ENCODE measurements at places on chromosomes 5 and 9. TPM values are rescaled to one million over a fixed set of nuclear protein-coding genes. Genes with fewer than 3 reads are reported as not detected.

DNAH5 gene
- 0.17 TPM for total RNA-seq

NRARP gene
- 82.2 TPM for total RNA-seq

TMEFF1 gene
- total RNA-seq: 9.2 TPM

GPR150 gene
- 0.05 TPM for total RNA-seq

SMC2 gene
- total RNA-seq: 15.5 TPM

SLC9A3 gene
- total RNA-seq: 1.5 TPM

CYLC2 gene
- total RNA-seq: not detected

FBP2 gene
- total RNA-seq: not detected

TUSC1 gene
- 9.4 TPM for total RNA-seq

DNA sequence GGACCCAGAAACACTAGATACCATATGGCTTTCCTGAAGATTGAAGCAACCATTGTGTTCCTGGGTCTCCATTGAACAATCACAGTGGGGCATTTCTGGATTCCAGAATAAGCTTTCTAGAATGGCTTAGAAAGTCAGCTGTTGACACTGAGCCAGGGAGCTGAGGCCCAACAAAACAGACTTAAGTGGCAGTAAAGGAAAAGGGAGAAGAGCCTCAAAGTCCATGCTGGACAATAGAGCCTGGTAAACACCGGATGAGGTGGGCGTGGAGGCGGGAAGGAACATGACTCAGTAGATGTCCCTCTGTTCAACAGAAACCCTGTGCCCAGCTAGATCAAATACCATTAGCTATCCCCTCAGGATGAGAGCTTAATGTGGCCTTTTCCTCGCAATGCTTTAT is 14.8 kb downstream of the SPARC start:
- DNase-seq: peak; percentile 97

DNA sequence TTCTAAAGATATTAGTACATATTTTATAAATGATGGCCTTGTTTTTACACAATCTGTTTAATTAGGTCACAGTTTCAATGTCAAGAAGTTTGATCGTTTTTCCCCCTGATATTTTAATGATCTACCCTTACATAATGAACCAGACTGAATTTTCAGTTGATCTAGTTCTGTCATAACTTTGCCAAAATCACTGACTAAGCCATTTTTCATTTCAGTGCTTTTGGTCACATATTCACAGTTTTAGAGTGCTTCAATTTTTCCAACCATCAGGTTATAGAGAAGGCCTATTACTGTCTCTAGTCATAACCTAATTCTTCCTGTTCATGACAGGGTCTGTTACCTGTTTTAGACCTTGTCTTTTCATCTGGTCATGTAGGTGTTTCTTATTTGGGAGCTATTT is 577.9 kb upstream of the PTPRD start:
- no peak for DNase-seq

DNA sequence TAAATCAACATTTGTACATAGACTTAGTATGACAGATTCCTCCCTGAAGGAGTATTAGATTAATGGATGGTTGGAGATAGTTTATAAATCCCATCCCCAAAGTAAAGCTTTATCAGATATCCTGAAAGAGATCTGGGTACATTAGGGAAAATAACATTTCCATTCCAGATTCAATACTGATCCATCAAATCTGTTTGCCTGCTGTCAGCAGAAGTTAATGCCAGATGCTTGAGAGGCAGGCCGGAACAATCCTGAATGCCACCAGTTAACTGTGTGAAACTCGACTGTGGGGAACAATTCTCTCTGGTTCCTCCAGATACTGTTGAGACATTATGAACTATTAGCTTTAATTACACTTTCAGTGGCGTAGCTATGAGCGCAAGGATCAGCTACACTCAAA is 1166.8 kb downstream of the MAT2B start:
- no peak for DNase-seq

GRCh38 chr5:123472150-123472924 is 39.6 kb upstream of the CSNK1G3 start:
- no peak for DNase-seq

- DNase-seq: no peak
Observed at GRCh38 chr9:35453786-35454185, 36.1 kb upstream of the RUSC2 start.

GRCh38 chr5:167820101-167820990 is 471.1 kb upstream of the WWC1 start:
- no peak for DNase-seq

GRCh38 chr5:90368454-90369246 is 40.9 kb downstream of the CETN3 start:
- DNase-seq: no peak

- no peak for DNase-seq
Observed at GRCh38 chr5:1015507-1015906, 6.9 kb downstream of the NKD2 start.

GRCh38 chr9:69122082-69122548 is 52.0 kb upstream of the TJP2 start:
- peak; percentile 84 for DNase-seq

- no peak for DNase-seq
Observed at GRCh38 chr5:167573370-167574127, 717.9 kb upstream of the WWC1 start.

GRCh38 chr9:27184556-27185351 is 75.7 kb downstream of the TEK start:
- DNase-seq: peak; percentile 80

- peak; percentile 82 for DNase-seq
Observed at GRCh38 chr9:77595426-77596095, 52.6 kb downstream of the GNA14 start.

DNA sequence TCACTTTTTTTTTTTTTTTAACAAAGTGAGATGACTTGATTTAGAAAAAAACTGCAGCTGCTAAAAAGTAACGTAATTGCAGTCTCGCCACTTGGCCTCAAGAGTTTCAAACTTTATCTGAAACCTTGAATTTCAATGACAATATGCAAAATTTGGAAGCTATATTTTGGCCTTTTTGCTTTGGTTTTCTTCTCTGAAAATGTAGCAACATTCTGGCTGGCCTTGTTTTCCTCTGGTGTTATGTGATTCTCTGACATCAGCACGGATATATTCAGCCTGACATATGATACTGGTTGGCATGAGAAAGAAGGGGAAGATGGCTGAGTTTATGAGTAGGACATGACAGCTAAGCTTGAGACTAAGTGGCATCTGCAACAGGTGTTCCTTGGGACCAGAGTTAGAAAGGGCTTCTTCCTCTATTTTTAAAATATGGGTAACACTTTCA is 136.5 kb downstream of the MEF2C start:
- DNase-seq: no peak

DNA sequence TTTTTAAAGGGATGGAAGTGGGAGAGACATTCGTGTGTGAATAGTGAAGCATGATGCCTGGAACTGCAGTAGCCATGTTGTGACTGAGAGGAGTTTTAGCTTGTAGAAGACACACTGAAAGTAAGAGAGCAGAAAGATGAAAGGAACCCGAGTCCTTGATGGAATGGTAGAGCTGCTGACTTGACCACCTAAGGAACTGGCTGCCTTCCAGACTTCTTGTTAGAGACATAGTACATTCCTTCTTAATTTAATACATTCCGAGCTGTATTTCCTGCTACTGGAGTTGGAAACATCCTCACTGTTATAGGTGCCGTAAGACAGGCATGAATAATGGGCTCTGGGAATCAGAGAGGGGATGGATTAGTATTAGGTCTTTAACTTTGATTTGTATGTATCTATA is 7.4 kb downstream of the CER1 start:
- DNase-seq: peak; percentile 26

DNA sequence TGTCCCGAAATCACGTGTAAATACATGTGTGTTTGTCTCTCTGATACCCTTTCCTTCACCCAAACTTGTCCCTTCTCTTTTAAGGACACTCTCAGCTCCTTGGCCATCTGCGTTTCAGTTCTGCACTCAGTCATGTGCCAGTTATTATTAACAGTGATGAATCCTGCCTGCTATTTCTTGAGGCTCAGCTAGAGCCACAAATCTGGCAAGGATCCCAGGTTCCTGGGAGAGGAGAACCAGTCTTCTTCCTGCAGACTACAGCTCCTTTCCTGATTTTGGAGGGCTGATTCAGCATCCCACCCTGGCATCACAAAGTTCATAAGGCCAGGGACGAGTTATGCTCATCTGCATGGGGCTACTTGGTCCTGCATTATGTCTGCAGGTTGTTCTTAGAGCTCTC is 5.6 kb downstream of the MAMDC2 start:
- no peak for DNase-seq

- DNase-seq: peak; percentile 81
Observed at GRCh38 chr9:70020991-70021571, 22.6 kb upstream of the MAMDC2 start.
